ENCODE measurements at places on chromosomes 3 and 15. TPM values are rescaled to one million over a fixed set of nuclear protein-coding genes. Genes with fewer than 3 reads are reported as not detected.

Gene ARHGEF3
- total RNA-seq, result 17.4 TPM

Gene SETD2
- 51.8 TPM for total RNA-seq

Gene FBXO40
- 0.13 TPM for total RNA-seq

Gene SCAMP5
- 5.8 TPM for total RNA-seq

Gene GRAMD2A
- total RNA-seq, result 0.91 TPM

Gene CACNA1D
- 0.78 TPM for total RNA-seq

Gene PRR20G
- not detected for total RNA-seq

Gene HIGD2B
- total RNA-seq, result not detected

Gene TUSC7
- not detected for total RNA-seq

Gene VPS18
- 22.5 TPM for total RNA-seq

Gene ITIH1
- total RNA-seq, result not detected

Gene THPO
- 0.65 TPM for total RNA-seq

DNA sequence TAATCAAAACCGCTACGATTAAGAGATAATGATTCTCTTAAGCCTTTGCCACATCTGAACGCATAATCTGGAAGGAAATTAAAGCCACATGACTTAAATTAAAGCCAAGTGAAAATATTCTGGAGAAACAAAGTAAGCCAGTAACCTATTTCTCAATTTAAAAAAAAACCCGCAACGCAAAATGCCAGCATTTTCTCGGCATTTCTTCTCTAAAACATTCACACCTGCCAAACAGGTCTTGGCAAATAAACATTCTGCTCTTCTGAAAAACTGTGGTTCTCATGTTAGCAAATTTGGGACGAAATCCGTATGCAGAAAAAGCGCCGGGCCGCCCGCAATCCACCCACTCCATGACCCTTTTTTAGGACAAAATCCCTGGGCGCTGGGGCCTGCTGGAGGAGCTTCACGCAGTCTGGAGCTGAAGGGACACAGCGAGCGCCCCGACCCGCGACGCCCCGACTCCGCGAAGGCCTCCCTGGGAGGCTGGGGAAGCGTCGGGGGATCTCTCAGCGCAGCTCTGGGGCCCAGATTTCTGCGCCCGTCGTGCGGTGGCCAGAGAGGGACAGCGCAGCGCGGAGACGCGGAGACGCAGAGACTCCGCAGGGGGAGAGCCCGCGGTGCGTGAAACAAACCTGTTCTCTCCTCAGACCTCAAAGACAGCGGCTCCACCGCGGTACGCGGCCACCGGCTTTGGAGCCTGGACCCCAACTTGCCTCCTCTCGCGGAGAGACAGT is 471 bp downstream of the NKIRAS1 start:
- H3K4me1 ChIP-seq, result no peaks in the 10 kb centered on the region
- H3K27ac ChIP-seq, result peak overlapping the region; percentile 64
- DNase-seq, result no peak
- H3K36me3 ChIP-seq, result peaks cover 4% of the 10 kb centered on the region

- H3K27ac ChIP-seq, result no peak overlapping the region
- H3K4me1 ChIP-seq, result no peaks in the 10 kb centered on the region
Observed at GRCh38 chr3:154967090-154967489, 113.0 kb upstream of the MME start.

- no peaks in the 10 kb centered on the region for H3K4me1 ChIP-seq
- no peak overlapping the region for H3K27ac ChIP-seq
- H3K27me3 ChIP-seq, result no peaks in the 10 kb centered on the region
Observed at GRCh38 chr3:122619040-122619439, 41.6 kb downstream of the PARP15 start.

DNA sequence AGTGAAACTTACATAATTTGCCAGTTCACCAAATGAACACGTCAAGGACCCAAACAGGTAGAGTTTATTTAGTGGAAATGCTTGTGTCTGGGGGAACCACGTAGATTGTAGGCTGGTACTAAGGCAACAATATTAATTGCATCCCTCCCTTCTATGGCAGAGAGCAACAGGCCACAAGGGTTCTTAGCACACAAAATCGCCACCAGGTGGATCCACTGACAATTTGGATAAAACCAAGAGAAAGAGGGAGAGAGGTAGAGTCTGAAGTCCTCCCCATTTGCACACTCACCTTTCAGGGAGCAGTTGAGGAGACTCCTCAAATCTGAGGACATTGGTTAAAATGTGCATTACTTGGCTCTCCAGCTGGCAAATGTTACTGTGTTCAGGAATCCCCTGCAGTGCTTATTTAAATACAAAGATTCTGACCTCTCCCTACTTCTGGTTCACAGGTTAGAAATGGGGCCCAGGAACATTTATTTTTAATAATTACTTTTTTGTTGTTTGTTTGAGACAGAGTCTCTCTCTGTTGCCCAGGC is 181.0 kb upstream of the FEZF2 start:
- no peaks in the 10 kb centered on the region for H3K4me1 ChIP-seq
- no peak overlapping the region for H3K4me3 ChIP-seq
- no peak overlapping the region for H3K27ac ChIP-seq
- H3K27me3 ChIP-seq, result no peaks in the 10 kb centered on the region
- DNase-seq, result no peak

GRCh38 chr15:81117136-81117535 is 16.9 kb upstream of the CFAP161 start:
- DNase-seq, result no peak
- no peak overlapping the region for H3K27ac ChIP-seq
- no peaks in the 10 kb centered on the region for H3K36me3 ChIP-seq

GRCh38 chr3:30453360-30454039 is 152.9 kb upstream of the TGFBR2 start:
- no peak overlapping the region for H3K27ac ChIP-seq
- no peaks in the 10 kb centered on the region for H3K4me1 ChIP-seq
- H3K27me3 ChIP-seq, result no peaks in the 10 kb centered on the region
- no peaks in the 10 kb centered on the region for H3K36me3 ChIP-seq

DNA sequence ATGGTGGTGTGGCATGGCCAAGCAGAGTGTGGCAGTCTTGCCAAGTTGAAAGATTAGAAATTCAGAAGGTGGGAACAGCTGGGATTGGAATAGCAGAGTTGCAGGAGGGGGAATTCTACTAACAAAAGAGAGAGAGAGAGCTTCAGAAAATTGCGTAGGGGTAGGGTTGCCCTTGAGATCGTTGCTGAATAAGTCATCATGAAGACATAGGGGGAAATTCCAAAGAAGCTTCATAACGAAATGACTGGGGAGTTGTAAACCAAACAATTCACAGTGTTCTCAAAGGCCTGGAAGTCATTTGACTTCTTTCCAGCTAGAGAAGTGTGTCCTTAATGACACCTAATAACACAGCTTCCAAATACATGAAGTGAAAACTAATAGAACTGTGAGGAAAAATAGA is 26.3 kb upstream of the TIPARP start:
- no peak for DNase-seq
- no peaks in the 10 kb centered on the region for H3K4me1 ChIP-seq
- H3K36me3 ChIP-seq, result no peaks in the 10 kb centered on the region
- H3K27me3 ChIP-seq, result no peaks in the 10 kb centered on the region

Data from aorta (tissue), 5 donors.